ENCODE measurements at places on chromosomes 13 and 19.
A peak's percentile ranks its signal among the peaks of the same experiment; 100 is the strongest.

DNA sequence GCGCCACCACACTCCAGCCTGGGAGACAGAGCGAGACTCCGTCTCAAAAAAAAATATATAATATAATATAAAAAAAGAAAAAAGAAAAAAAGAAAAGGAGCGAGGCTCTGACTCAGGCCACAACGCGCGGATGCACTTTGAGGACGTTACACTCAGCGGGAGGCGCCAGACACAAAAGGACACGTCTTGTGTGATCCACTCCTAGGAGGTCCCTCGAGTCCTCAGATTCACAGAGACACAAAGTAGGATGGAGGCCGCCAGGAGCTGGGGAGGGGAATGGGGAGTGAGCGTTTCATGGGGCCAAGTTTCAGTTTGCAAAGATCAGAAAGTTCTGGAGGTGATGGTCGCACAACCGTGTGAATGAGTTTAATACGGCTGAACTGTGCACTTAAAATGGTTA lies 8.5 kb upstream of the ABHD17A start:
- DNase-seq: no peak

DNA sequence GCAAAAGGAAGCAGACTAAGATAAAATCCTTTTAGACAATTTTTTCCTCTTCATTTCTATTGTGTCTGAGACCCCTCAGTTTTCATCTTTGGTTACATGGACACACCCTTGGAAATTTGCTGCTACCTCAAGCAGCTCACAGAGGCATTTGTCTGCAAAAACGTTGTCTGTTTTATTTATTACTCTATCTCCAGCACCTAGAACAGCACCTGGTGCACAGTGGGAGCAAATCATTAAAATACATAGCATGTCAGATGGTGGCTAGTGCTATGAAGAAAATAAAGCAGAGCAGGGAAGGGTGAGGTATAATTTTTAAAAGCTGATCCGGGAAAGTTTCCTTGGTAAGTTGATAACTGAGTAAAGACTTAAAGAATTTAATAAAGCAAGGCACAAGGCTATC lies 14.3 kb upstream of the FAM124A start:
- no peak for DNase-seq

DNA sequence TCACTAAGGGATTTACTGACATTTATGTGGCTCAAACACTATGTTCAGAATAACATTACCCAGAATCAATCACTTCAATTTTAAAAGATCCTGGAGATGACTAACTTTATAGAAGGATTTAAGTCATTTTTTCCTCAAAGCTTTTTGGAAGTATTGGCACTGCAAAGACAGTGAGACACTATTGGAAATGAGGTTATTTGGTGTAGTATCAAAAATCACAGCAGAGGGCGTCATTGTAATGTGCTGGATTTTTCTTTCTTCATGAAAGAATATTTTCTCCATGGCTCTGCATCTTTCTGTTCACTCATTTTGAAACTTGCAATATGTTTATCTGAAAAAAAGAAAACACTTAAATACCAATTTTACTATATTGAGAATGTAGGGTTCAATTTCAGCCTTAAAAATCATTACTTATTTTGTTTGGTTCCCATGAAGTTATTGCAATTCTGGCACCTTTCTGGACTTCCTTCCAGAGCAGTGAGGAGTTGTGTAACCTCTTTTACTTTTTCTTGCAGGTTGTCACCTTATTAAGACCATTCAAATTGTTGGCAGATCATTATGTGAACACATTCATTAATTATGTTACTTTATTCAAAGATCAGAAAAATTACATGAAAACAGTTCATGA lies 3.7 kb upstream of the CSNK1A1L start:
- DNase-seq: no peak

- no peak for DNase-seq
Observed at GRCh38 chr19:43934055-43934984, 762 bp downstream of the ZNF45 start.

GRCh38 chr13:20547479-20547908 lies 19.5 kb upstream of the IFT88 start:
- DNase-seq: no peak

DNA sequence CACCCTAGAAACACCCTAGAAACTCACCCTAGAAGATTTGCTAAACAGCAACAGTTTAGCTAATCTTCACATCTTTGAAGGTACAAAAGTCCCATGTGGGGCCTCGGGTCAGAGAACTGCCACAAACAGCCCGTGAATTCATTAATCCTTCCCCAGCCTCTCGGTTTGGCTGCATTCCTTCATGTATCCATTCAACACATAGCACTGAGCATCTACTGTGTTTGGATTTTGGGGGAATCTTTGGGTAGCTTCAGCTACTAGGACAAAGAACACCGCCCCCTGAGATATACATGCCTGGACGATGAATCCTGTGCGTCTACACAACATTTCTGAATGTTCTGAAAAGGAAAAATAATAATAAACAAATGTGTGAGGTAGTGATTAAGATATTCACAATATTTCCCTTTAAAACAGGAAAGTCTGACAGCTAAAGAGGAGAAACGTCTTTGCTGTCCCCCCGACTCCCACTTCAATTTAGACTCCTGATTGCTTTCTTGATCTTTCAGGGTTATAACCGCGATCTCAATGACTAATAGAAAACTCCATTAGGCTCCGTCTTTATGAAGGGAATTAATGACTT lies 63.5 kb downstream of the ALOX5AP start:
- DNase-seq: no peak

- no peak for DNase-seq
Observed at GRCh38 chr19:18109733-18110608, 12.4 kb downstream of the MAST3 start.

DNA sequence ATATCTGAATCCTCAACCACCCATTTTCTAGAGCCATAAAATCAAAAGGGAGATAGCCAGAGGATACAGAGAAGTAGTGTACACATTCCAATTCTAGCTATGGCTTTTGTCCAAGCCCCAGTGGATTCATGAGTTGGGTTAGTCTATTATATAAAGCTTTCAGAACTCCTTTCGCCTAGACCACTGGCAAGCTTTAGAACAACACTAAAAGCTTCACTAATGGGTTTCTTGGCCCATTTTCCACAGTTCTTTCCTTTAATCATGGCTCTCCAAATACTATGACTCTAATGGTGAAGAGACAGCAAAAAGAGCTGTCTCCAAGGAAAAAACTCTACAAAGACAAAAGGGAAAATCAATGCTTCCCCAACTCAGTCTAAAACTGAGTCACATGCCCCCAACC lies 48.2 kb upstream of the SLITRK5 start:
- DNase-seq: no peak

DNA sequence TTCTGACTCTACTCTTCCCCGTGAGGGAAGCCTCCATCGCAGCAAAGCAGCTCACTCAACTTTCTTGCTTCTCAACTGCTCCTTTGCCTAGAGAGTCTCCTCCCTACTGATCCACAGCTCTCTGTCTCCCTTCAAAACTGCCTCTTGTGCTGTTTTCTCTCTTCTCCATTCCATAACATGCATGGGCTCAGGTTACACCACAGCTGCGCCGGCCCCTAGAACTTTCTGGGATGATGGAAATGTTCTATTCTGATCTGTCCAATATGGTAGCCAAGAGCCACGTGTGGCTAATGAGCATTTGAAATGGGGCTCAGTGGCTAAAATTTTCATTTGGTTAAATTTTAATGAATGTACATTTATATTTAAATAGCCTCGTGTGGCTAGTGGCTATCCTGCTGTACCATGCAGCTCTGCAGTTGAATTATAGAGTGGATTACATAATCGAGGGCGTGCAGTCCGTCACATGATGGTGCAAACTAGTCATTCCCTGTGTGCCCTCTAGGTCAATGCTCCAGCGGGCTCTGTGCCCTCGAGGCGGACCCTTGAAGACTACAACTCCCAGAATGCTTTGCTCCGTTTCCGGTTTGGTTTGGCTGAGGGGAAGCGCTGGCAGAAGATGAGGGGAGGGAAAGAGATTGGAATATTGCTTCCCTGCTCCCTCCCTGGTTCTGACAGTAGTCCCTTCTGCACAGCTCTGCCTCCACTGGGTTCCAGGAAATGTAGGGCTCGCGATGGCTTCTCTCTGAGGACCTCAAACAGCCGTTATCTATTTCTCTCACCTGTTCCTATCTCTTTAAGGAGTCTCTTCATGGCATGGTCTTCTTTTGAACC lies 109.8 kb downstream of the CACNA1A start:
- DNase-seq: peak; percentile 16

- DNase-seq: no peak
Observed at GRCh38 chr13:43933378-43933777, 53.7 kb downstream of the LACC1 start.

- no peak for DNase-seq
Observed at GRCh38 chr19:11390933-11391680, 7.0 kb upstream of the EPOR start.

GRCh38 chr19:17840019-17840418 lies 7.8 kb downstream of the JAK3 start:
- DNase-seq: no peak

GRCh38 chr13:112769615-112770014 lies 79.8 kb downstream of the ATP11A start:
- no peak for DNase-seq

- DNase-seq: no peak
Observed at GRCh38 chr19:49924004-49924880, 4.8 kb upstream of the ATF5 start.

DNA sequence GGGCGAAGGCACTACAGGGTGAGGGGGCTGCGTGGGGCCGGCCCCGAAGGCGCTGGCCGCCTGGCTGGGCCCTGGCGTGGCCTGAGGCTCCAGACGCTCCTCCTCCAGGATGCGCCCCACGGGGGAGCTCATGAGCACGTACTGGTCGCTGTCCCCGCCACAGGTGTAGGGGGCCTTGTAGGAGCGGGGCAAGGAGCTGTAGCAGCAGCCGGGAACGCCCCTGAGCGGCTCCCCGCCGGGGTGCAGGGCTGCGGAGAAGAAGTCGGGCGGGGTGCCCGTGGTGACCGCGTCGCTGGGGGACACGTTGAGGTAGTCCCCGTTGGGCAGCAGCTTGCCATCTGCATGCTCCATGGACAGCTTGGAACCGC lies 3.0 kb downstream of the IRS2 start:
- no peak for DNase-seq

DNA sequence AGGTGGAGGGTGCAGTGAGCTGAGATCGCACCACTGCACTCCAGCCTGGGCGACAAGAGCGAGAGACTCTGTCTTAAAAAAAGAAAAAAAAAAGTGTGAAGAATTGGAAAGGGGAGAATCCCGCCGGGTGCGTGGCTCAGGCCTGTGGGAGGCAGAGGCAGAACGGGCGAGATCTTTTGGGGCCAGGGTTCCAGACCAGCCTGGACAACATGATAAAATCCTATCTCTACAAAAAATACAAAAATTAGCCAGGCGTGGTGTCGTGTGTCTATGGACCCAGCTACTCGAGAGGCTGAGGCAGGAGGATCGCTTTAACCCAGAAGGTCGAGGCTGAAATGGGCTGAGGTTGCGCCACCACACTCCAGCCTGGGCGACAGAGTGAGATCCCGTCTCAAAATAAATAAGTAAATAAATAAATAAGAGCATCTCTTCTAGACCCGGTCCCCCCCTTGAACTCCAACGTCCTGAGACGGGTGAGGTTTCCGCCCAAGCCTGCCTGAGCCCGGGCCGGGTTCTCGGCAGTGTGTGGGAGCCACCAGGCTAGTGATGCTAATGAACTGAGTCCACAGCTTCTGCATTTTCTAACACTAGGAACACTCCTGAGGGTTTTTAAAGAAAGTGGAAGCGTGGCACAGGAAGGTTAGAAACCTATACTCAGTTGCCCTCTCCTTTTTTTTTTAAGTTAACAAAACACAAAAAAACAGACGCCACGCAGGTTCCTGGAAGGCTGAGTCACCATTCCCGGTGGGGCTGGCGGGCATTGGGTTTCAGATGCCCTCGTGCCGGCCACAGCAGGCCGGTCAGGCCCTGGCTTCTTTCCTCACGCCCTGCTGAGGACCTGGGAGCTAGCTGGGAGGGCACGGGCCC lies 22.0 kb downstream of the GPX4 start:
- DNase-seq: no peak

- DNase-seq: peak; percentile 43
Observed at GRCh38 chr19:53424968-53425597, 6.7 kb upstream of the ZNF761 start.

DNA sequence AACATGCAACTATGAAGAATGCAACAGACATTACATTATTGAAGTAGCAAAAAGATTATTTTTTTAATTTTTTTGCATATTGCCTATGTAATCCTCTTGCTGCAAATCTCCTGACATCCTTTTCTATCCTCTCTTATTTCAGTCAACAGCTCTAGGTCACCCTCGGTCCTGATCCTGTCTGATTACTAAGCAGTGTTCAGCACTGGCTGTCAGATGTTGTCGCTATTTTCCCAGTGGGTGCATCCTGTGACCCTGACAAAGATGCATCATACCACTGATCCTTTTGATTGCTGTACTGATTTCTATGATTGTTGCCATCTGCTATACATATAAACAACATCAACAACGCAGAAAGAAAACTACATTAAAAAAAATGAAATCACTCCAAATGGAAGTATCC lies 443.7 kb upstream of the PRR20A start:
- no peak for DNase-seq

GRCh38 chr19:49831592-49831991 lies 13.5 kb downstream of the MED25 start:
- no peak for DNase-seq

GRCh38 chr19:35755550-35756376 lies 1.1 kb downstream of the HSPB6 start:
- no peak for DNase-seq

GRCh38 chr19:10462557-10462956 lies 40.6 kb downstream of the KEAP1 start:
- DNase-seq: no peak

- no peak for DNase-seq
Observed at GRCh38 chr13:104823071-104823470, 1712.4 kb downstream of the EFNB2 start.

DNA sequence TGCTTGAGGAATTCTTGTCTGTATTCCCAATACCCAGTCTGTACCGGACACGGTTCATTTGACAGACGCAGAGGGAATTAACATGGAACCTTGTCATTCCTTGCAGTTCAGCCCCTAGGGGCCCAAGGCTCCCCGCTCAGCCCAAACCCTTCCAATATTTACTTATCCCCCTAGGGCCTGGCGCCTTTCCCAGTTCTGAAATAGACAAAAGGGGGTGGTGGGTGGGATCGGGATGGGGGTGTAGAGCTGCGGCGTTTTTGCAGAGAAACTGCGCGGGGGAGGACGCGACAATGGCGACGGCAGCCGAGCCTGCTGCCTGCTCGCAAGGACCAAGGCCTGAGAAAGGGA lies 583 bp downstream of the AKAP8L start:
- DNase-seq: peak; percentile 32

DNA sequence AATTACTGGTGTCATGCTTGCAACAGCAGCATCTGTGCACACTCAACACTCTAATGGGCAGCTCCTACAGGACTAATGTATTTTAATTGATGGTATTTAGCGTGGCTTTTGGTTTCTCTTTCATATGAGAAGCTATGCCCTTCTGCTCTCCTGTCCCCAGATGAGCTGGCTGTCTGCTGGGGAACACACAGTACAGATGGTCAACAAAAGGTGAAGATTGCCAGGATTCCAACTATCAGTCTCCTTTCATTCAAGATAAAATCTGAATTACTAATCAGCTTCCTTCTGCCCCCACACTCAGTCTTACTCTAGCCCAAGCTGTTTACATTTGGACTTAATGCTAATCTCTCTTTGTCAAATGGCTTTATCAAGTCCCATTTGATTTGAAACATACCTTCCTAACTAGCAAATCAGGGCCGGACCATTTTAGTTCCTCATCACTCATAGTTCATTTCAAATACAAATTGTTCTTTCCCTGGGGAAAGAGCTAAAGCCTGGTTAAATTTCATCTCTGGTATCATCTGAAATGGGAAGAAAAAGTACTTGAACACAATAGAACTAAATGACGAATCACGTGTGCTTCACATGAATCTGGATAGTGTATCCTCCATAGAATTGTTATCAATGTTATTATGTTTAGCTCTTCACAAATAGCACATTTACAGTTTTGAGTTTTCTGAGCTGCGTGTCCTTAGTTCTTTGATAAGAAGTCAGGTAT lies 988.0 kb downstream of the PCDH17 start:
- DNase-seq: no peak
